ENCODE measurements at places on chromosomes 13 and 19.

- DNase-seq, result no peak
Observed at GRCh38 chr19:5682107-5682482, 1.3 kb downstream of the HSD11B1L start.

GRCh38 chr19:15296841-15297415, 35.4 kb downstream of the BRD4 start:
- DNase-seq, result no peak

DNA sequence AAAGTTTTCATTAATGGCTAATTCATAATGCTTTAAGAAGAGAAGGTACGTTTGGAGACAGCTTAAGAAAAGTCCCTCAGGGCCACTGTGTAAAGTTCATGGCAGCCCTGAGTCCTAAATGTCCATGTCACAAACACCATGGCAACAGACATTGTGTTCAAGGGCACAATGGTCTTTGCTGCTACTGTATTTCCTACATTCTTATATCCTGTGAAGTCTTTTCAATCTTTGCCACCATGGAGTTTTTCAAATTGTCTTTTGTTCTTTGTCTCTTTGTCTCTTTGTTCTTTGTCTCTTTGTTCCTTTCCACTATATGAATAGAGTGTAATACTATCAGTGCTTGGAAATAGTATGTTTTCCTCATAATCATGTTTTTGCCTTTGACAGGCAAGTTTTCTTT, 178.8 kb downstream of the VWA8 start:
- DNase-seq, result no peak

DNA sequence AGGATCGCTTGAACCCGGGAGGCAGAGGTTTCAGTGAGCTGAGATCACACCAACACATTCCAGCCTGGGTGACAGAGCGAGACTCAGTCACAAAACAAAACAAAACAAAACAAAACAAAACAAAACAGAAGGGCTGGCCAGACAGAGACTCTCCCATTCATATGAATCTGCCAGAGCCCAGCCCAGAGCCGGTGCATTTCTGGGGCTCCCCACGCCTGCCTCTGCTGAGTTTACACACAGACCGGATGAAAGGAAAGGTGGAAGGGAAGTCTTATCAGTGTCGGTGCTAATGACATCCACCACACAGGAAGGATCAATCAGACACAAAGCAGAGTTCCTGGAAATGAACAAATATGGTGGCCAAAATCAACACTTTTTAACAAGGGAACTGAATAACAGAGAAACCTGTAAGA, 6.8 kb downstream of the TRAPPC6A start:
- DNase-seq, result peak; percentile 29

- DNase-seq, result no peak
Observed at GRCh38 chr13:30257468-30258099, 49.8 kb downstream of the KATNAL1 start.

- DNase-seq, result no peak
Observed at GRCh38 chr13:89980896-89981295, 1366.6 kb upstream of the MIR17HG start.

GRCh38 chr19:46661735-46662592, 982 bp upstream of the DACT3 start:
- DNase-seq, result peak; percentile 67

GRCh38 chr13:85567909-85568308, 231.3 kb downstream of the SLITRK6 start:
- no peak for DNase-seq

DNA sequence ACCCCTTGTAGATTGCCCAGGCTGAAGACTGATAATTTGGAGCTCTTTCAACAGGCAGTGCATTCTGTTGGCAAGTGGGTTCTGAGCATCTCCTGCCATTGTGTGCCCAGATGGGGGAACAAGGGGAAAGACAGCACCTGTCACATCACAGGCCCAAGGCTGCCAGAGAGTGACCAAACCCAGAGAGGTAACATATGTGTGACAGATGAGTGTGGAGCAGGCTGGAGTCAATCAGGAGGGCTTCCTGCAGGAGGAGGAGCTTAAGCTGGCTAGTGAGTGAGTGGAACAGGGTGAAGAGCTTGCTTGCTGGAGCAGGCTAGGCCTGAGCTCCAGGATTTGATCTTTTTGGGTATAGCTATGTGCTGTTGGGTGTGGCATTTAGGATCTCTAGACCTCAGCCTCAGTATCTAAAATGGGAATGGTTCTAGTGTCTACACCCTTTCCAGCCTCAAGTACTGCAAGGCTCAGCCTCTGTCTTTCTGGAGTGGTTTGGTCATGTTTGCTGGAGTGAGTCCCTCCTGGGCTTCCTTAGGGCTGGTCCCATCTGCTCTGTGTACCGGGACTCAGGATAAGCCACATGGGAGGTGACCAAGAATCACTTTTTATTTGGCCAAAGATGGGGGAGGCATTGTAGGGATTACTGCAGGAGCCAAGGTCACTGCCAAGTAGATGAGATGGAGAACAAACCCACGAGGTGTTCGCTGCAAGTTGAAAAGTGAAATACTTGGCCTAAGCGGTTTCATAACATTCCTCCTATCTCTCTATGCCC, 152.4 kb upstream of the TSHZ3 start:
- DNase-seq, result no peak

DNA sequence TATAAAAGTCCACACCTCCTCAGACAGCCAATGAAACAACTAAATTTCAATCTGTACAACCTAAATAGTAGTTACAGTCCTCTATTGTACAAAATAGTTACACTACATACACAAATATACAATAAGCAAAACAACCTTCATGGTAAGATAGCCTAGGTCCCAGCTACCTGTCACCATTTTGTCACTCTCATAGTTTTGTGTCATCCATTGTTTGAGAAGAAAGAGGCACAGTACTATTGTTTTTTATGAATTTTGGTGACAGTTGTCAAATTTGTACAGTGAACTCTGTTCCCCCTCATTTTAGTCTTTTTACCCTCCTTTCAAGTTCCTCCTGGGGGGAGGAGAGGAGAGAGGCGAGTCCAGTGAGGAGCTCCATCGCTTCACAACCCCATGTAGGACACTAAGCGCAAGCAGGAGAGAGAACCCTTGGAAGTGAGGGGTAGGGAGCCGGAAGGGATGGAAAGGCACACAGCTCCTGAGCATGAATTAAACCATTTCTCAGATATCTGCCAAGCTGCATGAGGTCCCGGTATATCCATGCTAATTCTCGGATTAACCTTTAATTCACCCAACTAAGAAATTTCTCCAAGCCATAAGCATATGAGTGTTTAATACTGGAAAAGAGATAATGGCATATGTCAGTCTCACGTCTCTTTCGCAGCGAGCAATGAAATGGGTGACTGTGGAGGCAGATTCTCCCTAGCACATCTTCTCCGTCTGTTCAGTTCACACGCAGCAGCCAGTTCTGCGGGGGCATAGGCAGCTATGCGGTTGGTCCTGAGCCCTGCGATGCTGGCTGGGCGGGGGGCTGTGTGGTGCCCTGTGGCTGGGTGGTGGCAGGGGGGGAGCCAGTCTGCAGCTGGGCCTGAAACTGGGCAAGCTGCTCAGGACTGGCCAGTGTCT, 60.5 kb downstream of the SERP2 start:
- DNase-seq, result no peak

DNA sequence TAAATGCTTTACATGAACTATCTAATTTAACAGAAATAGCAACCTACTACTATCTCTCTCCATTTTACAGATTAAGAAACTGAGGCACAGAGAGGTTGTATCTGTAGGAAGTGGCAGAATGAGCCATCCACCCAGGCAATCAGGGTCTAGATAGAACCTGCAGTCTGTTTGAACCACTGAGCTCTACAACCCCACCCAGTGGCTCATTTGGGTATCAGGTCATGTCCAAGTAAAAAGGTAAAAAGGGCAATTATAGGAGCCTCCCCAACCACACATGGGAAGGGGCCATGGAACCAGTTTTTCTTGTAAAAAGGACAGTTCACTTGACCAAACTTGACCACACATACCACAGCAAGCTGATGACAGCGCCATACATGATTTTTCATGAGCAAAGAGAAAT, 92.9 kb upstream of the SGCG start:
- no peak for DNase-seq

DNA sequence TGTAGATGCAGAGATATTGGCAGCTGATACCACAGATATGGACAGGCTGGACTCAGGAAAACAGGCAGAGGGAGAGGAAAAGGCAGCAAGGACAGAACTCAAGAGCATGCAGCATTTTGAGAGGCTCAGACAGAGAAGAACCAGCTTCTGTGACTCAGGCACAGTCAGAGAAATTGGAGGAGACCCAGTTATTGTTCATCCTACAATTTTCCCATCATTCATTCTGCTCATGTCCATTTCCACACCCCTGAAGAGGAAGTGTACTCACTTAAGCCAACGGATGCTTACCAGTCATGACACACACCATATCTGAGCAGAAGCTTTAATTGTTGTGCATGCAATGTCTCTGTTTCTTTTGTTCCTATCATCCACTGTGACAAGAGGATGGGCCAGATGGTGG, 359.8 kb upstream of the HTR2A start:
- no peak for DNase-seq

DNA sequence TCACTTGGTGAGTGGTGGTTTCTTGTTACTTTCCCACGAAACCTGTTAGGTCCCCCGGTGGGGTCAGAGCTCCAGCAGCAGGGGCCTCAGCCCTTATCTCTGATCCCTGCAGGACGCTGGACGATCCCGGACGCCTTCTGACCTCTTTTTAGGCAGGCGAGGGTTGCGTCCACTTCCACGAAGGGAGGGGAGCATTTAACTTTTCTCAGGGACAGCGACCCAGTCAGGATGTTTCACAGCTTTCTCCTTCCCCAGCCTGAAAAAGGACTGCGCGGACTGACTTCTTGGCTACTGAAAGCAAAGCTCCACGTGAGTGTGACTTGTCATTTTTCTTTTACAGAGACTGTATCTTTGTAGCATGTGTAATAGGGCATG, 692 bp downstream of the ZNF234 start:
- no peak for DNase-seq

DNA sequence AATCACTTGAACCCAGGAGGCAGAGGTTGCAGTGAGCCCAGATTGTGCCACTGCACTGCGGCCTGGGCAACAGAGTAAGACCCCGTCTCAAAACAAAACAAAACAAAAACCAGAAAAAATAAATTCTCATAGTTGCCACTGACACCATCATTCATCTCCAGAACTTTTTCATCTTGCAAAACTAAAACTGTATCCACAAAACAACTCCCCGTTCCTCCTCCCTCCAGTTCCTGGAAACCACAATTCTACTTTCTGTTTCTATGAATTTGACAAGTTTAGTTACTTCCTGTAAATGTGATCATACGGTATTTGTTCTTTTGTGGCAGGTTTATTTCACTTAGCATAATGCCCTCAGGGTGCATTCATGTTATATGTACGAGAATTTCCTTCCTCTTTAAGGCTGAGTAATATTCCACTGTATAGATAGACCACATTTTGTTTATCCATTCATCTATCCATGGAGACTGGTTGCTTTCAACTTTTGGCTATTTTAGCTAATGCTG, 13.2 kb upstream of the ADGRE5 start:
- DNase-seq, result no peak

GRCh38 chr19:3046698-3047495, 15.4 kb downstream of the TLE5 start:
- no peak for DNase-seq

- DNase-seq, result no peak
Observed at GRCh38 chr13:91136806-91137205, 210.7 kb upstream of the MIR17HG start.

DNA sequence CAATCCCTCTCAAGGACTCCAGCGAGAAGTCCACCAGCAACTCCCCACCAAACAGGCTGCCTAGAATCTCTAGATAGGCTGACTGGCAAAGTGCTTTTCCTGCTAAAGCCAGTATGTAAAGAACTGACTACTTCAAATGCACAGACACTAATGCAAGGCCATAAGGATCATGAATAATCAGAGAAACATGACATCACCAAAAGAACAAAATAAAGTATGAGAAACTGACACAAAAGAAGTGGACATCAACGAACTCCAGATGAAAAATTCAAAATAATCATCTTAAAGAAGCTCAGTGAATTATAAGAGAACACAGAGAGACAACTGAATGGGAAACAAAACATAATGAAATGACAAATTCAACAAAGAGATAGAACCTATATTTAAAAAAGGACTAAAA, 26.4 kb upstream of the CD70 start:
- no peak for DNase-seq

DNA sequence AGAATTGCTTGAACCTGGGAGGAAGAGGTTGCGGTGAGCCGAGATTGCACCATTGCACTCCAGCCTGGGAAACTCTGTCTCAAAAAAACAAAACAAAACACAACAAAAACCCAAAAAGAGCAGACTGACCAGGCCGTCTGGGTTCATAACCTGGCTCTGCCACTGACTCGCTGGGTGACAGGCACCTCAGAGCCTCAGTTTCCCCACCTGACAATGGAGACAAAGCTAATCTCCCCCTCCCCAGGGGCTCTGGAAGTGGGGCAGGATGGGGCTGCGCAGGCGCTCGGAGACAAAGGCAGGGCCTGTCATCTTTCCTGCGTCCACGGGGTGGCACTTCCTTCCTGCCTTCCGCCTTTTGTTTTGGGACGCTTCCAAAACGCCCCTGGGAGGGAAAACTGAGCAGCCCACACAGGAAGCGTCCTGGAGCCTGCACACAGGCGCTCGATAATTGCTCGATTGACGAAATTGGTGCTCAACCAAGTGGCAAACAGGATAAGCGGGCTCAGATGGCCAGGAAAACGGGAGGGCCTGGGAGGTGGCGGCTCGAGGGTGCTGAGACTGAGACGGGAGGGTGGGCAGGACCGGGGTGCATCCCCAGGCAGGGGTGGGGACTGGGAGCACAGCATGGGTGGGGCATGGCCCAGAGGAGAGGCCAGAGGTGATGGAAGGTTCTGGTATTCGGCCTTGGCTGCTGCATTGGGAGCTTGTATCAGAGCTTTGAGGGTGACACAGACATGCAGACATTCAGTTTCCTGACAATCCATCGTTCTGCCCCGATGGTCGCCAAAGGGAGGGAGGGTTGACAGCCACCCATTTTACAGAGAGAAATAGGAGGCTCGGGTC, 17.8 kb downstream of the SPC24 start:
- DNase-seq, result peak; percentile 46

DNA sequence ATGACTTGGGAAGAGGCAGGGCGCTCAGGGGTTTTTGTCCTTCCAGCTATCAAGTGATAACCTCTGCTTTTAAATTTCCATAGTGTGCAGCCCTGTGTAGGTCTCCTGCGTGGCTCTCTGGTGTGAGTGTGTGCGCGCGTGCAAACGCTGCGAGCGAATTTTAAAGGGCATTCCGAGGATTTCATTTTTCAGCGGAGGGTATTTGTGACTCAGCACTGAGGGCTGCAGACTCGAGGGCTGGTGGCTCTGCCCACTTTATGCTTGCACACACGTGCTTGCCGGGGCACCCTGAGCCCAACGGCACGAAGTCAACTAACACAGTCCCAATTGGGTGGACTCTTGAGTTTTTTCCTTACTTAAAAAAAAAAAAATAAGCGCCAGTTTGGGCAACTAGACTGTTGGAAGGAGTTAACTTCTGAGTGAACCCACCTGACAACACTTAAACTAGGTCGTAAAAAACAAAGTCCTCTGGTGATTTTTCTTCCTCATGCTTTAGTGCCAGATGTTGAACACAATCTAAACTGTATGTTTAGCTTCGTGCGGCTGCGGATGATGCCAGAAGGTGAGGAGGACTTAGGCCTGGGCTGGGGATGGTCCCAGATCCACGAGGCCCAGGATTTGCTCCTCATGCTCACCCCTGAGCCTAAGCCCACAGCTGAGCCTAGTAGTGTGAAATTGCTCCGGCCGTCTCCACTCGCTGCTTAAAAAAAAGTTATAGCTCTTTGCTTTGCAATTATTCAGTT, 2.1 kb downstream of the FGF9 start:
- no peak for DNase-seq

Data from T-helper 9 cell (primary cell).